ENCODE measurements at places on chromosomes 12 and 14. TPM values are rescaled to one million over a fixed set of nuclear protein-coding genes. Genes with fewer than 3 reads are reported as not detected.

GRCh38 chr14:61766151-61766550 is 3.9 kb downstream of the SNAPC1 start:
- H3K4me1 ChIP-seq, result peaks cover 38% of the 10 kb centered on the region
- H3K4me3 ChIP-seq, result no peak overlapping the region
- DNase-seq, result no peak
- H3K36me3 ChIP-seq, result peaks cover 20% of the 10 kb centered on the region
- no peak overlapping the region for H3K27ac ChIP-seq

DNA sequence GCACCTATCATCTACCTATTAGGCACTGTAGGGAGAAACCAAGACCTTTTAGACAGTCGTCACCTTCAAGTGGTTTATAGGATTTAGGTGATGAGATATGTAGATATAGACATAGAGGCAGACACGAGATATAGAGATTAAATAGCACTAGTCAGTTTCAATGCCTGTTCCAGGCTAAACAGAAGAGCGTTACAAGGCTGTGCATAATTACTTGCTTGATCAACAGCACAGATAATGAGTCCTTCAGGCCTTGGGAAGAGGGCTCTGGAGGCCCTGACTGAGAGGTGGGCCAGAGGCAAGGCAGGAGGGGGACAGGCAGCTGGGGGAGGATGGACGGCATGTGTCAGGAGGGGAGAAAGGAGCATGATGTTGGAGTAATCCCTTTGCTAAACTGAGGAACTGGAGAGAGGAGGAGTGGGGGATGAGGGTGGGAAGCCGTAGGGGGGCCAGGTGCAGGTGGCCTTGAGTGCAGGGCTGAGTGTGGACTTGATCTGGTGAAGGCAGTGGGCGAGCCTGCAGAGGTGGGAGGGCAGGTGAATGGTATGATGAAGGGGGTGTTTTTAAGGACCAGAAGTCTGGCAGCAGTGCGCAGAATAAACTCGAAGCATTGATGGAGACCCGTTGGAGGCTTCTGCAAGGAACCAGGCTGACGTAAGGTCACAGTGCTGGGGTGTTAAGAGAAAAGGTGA is 43.9 kb upstream of the ATP23 start:
- no peak overlapping the region for H3K27ac ChIP-seq
- peak overlapping the region; percentile 48 for H3K4me3 ChIP-seq
- DNase-seq, result no peak
- peaks cover 53% of the 10 kb centered on the region for H3K4me1 ChIP-seq
- H3K27me3 ChIP-seq, result peaks cover 50% of the 10 kb centered on the region
- no peaks in the 10 kb centered on the region for H3K36me3 ChIP-seq

KLRD1 gene
- total RNA-seq, result not detected

DENND5B gene
- total RNA-seq, result 18.7 TPM

DNA sequence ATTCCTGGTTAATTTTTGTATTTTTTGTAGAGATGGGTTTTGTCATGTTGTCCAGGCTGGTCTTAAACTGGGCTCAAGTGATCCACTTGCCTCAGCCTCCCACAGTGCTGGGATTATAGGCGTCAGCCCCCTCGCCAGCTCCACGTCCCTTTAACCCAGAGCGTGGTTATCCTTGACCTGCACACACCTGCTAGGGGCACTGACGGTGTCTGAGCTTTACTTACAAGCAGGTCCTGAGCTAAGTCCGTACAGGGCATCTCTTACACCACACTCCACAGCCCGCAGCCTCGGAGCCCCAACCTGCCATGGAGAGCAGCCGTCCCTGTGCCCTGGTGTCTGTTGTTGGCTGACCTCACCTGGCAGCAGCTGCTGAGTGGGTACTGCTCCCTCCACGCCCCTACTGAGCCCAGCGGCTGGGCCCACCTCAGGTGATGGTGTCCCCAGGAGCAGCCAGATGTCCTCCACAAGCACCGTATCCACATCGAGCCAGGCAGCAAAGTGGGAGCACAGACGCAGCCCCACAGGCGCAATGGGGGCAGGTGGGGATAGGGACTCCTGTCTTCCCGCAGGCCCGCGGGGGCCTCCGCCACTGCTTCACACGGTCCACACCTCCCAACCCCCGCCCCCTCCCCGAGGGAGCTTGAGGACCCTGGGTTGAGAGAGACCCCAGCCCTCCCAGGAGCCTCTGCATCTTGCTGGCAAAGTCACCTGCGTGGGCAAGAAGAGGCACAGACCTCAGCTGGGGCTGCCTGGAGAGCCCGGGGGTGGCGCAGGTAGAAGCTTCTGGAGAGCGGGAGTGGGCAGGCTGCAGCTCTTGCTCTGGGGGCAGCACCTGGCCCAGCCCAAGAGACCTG is 325.4 kb upstream of the SFSWAP start:
- H3K36me3 ChIP-seq, result no peaks in the 10 kb centered on the region
- no peaks in the 10 kb centered on the region for H3K4me1 ChIP-seq
- no peak for DNase-seq
- H3K27ac ChIP-seq, result no peak overlapping the region
- no peak overlapping the region for H3K4me3 ChIP-seq

METTL3 gene
- 123 TPM for total RNA-seq

TEX52 gene
- not detected for total RNA-seq

GRCh38 chr14:75242546-75243273 is 35.9 kb upstream of the FOS start:
- H3K27ac ChIP-seq, result no peak overlapping the region
- DNase-seq, result no peak
- H3K4me1 ChIP-seq, result peaks cover 16% of the 10 kb centered on the region
- H3K4me3 ChIP-seq, result no peak overlapping the region
- peaks cover 25% of the 10 kb centered on the region for H3K27me3 ChIP-seq

ABHD4 gene
- 22.8 TPM for total RNA-seq

- no peak for DNase-seq
- H3K4me1 ChIP-seq, result peaks cover 39% of the 10 kb centered on the region
- peaks cover 12% of the 10 kb centered on the region for H3K27me3 ChIP-seq
- H3K36me3 ChIP-seq, result peaks cover 2% of the 10 kb centered on the region
- H3K27ac ChIP-seq, result no peak overlapping the region
Measured at GRCh38 chr12:55746174-55746912, 3.4 kb downstream of the GDF11 start.

GRCh38 chr12:53805067-53805466 is 53.3 kb upstream of the CISTR start:
- DNase-seq, result no peak
- no peak overlapping the region for H3K4me3 ChIP-seq
- no peak overlapping the region for H3K27ac ChIP-seq
- no peaks in the 10 kb centered on the region for H3K36me3 ChIP-seq
- H3K4me1 ChIP-seq, result peaks cover 50% of the 10 kb centered on the region
- H3K27me3 ChIP-seq, result no peaks in the 10 kb centered on the region

DNA sequence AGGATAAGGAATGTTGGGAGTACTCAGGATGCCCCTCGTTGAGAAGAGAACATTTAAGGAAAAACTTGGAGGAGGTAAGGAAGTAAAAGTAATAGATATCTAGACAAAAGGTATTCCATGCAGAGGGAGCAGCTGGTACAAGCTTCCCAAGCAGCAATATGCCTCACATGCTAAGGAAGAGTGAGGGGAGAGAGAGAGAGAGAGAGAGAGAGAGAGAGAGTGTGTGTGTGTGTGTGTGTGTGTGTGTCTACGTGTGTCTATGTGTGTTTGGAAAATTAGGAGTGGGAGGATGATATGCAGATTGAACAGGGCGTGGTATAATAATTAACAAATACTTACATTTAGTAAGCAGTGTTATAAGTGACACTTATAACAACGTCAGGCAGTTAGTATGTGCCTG is 9.2 kb upstream of the PARP11 start:
- H3K4me3 ChIP-seq, result no peak overlapping the region
- no peak overlapping the region for H3K27ac ChIP-seq
- H3K4me1 ChIP-seq, result 0 out of 2 replicates have a peak, but pooled peaks cover 6% of the 10 kb centered on the region
- no peaks in the 10 kb centered on the region for H3K36me3 ChIP-seq
- H3K27me3 ChIP-seq, result no peaks in the 10 kb centered on the region
- no peak for DNase-seq

GRCh38 chr12:43957732-43958372 is 122.0 kb downstream of the TMEM117 start:
- H3K27ac ChIP-seq, result no peak overlapping the region
- no peaks in the 10 kb centered on the region for H3K4me1 ChIP-seq
- H3K4me3 ChIP-seq, result no peak overlapping the region
- no peaks in the 10 kb centered on the region for H3K27me3 ChIP-seq
- no peaks in the 10 kb centered on the region for H3K36me3 ChIP-seq
- peak; percentile 49 for DNase-seq

- DNase-seq, result no peak
- H3K36me3 ChIP-seq, result no peaks in the 10 kb centered on the region
- no peak overlapping the region for H3K4me3 ChIP-seq
- H3K27me3 ChIP-seq, result no peaks in the 10 kb centered on the region
- H3K4me1 ChIP-seq, result no peaks in the 10 kb centered on the region
- H3K27ac ChIP-seq, result no peak overlapping the region
Measured at GRCh38 chr12:89951050-89951693, 242.5 kb upstream of the ATP2B1 start.

BATF gene
- total RNA-seq, result 0.22 TPM

OR4K5 gene
- not detected for total RNA-seq

ACVRL1 gene
- not detected for total RNA-seq

- no peak overlapping the region for H3K27ac ChIP-seq
- no peaks in the 10 kb centered on the region for H3K4me1 ChIP-seq
- H3K36me3 ChIP-seq, result no peaks in the 10 kb centered on the region
- no peak for DNase-seq
- H3K27me3 ChIP-seq, result no peaks in the 10 kb centered on the region
Measured at GRCh38 chr14:29348504-29348903, 579.1 kb downstream of the PRKD1 start.

DNA sequence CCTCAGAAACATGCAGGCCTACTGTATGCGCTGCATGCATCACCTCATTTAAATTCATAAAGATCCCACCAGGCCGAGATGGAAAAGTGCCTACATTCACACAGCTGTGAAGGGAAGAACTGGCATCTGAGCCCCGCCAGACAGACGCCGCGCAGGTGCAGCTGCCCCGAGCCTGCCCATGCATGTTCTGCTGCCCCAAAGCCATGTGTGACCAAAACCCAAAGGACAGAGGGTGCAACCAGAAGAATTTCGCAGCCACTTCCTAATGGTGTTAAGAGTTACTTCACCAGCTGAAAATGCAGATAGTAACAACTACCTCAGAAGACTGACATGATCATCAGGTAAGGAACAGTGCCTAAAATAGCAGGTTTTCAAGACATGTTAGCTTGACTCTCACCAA is 13.5 kb upstream of the KRT8 start:
- peaks cover 69% of the 10 kb centered on the region for H3K4me1 ChIP-seq

DNA sequence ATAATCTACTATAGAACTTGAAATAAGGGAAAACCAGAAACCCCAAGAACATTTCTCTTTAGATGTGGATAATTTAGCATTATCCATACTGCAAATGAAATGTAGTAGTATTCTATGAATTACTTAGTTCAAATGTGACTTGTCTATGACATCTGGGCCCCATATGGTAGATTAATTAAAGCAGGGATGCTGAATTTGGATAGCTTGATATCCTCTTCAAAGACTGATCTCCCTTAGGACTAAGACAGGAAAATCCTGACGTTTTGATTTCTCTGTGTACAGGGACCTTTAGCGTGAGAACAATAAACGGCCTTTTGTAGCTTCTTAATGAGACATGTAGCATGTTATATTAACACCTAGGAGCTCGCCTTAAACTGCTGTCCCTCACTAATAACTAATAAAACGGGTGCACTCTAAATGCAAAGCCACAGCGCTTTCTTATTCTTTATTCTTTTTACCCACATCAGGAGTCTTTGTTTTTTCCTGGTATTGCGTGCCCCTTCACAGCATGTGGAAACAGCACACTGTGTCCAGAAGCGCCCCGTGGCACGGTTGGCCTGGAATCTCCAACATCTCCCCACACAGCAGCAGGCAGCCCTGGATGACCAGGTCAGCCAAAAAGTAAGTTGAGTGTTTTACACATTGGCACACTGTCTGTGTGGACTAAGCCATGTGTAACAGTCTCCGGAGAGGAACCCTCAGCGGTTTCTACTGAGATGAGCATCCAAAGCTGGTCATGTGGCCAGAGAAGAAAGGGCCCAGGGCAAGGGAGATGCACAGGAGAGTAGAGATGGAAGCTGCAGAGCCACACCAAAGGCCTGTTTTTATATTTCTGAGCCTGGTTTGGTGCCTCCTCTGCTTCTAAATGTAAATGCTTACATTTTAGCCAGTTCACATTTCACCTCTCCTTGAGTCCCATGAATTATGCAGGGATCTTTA is 93.1 kb downstream of the SRGAP1 start:
- H3K4me3 ChIP-seq, result no peak overlapping the region
- peaks cover 21% of the 10 kb centered on the region for H3K4me1 ChIP-seq
- H3K27me3 ChIP-seq, result no peaks in the 10 kb centered on the region
- DNase-seq, result no peak
- H3K36me3 ChIP-seq, result no peaks in the 10 kb centered on the region

DNA sequence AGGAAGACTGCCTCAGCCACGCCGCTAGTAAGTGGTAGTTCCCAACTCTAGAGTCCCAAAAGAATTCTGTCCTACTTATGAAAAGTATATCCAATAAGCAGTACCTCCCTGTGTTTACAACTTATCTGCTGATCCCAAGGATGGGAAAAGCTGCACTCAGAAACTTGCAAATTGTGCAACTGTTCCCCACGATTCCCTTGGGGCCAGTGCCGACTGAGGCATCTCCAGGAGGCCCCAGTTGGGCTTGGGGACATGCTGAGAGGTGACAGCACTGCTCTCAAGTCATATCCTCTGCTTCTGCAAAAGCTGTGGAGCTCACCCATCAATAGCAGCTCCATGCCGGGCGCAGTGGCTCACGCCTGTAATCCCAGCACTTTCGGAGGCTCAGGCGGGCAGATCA is 23.7 kb downstream of the SPRING1 start:
- peaks cover 42% of the 10 kb centered on the region for H3K36me3 ChIP-seq
- DNase-seq, result no peak
- H3K27me3 ChIP-seq, result no peaks in the 10 kb centered on the region
- H3K4me1 ChIP-seq, result peaks cover 19% of the 10 kb centered on the region
- H3K4me3 ChIP-seq, result no peak overlapping the region

- no peaks in the 10 kb centered on the region for H3K27me3 ChIP-seq
- DNase-seq, result no peak
- peaks cover 25% of the 10 kb centered on the region for H3K4me1 ChIP-seq
Measured at GRCh38 chr14:53896726-53897125, 59.9 kb downstream of the BMP4 start.

DNA sequence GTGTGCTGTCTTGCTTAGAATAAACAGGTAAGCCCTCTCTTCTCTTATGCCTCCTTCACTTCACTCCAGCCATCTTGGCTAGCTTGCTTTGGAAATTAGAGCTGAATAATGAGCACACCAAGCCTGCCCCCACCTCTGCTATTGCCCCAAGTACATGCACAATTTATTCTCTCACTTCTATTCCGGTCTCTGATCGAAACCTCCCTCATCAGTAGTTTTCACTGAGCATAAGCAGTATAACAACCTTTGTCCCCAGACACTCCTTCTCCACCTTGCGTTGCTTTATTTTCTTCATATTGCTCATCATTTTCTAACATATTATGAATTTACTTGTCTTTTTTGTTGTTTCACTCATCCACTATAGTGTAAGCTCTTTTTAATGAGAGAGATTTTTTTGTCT is 253.4 kb downstream of the GXYLT1 start:
- no peaks in the 10 kb centered on the region for H3K36me3 ChIP-seq
- H3K27ac ChIP-seq, result no peak overlapping the region
- no peak for DNase-seq
- H3K27me3 ChIP-seq, result no peaks in the 10 kb centered on the region
- no peak overlapping the region for H3K4me3 ChIP-seq
- H3K4me1 ChIP-seq, result no peaks in the 10 kb centered on the region

GRCh38 chr12:117907108-117907689 is 61.6 kb downstream of the KSR2 start:
- H3K36me3 ChIP-seq, result no peaks in the 10 kb centered on the region
- DNase-seq, result no peak
- H3K27me3 ChIP-seq, result no peaks in the 10 kb centered on the region
- H3K4me3 ChIP-seq, result no peak overlapping the region
